ENCODE measurements at places on chromosomes 3 and 15. TPM values are rescaled to one million over a fixed set of nuclear protein-coding genes. Genes with fewer than 3 reads are reported as not detected.

The DHX30 gene
- total RNA-seq = 56.0 TPM

- no peak for DNase-seq
Measured at GRCh38 chr15:29968895-29969561, 113.7 kb upstream of the GOLGA8J start.

The MESP2 gene
- not detected for total RNA-seq

The MNS1 gene
- total RNA-seq = 0.20 TPM

- DNase-seq = no peak
Measured at GRCh38 chr3:78976200-78976599, 791.6 kb downstream of the ROBO1 start.

DNA sequence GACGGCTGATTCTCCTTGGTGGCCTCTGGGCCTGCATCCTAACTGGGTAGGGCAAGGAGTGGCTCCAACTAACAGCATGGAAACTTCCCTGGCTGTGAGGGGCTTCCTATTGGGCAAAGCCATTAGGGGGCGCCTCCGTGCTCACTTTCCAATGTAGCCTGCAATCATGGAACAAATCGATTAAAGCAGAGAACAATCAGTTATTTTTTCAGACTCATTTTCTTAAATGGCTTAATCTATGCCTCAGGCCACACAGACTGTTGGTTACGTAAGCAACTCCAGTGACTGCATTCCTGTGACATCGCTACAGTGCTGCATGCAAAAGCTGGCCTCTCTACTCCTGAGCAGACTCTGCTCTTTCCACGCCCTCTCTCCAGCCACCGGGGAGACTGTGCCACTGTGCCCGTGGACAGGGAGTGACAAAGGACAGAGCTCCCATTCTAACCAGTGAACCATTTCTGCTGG is 278.9 kb downstream of the KLF13 start:
- DNase-seq = no peak

Data from lung microvascular endothelial cell (primary cell).